ENCODE measurements at places on chromosomes 11 and 22.

GRCh38 chr22:27046086-27046485 is 388.7 kb downstream of the MIAT start:
- DNase-seq: no peak

GRCh38 chr11:104049116-104049515 is 12.7 kb downstream of the DDI1 start:
- DNase-seq: no peak

- DNase-seq: no peak
Observed at GRCh38 chr11:122253589-122254231, 137.7 kb upstream of the BLID start.

GRCh38 chr11:129533395-129533794 is 157.7 kb downstream of the BARX2 start:
- no peak for DNase-seq
